ENCODE measurements at places on chromosomes 6 and 20. TPM values are rescaled to one million over a fixed set of nuclear protein-coding genes. Genes with fewer than 3 reads are reported as not detected.

DNA sequence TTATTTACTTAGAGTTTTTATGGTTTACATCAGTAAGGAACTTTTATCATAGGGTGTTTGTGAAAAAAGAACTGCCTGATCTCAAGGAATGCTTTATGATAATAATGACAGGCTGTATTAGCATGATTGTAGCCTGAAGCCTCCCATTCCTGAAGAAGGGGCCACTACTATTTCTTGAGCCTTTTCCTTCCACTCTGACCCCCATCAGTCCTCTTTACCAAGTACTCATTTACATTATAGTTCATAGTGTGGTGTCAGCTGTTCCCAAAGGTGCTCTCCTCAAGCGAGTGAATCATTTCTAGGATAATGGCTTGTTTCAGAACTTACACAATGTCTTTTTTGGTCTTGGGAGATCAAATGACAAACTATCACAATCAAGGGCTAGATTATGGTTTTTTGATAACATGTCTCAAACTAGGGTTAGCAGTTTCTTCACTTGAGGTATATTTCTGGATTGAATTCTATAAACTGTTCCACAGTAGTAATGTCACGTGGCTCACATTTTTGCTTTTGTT lies 283.6 kb downstream of the CDKAL1 start:
- no peak overlapping the region for H3K4me3 ChIP-seq
- no peak for DNase-seq
- H3K27ac ChIP-seq: no peak overlapping the region
- H3K4me1 ChIP-seq: no peaks in the 10 kb centered on the region

- no peak for DNase-seq
- H3K36me3 ChIP-seq: no peaks in the 10 kb centered on the region
- H3K27ac ChIP-seq: no peak overlapping the region
- H3K4me1 ChIP-seq: no peaks in the 10 kb centered on the region
Measured at GRCh38 chr20:53448875-53449274, 144.8 kb downstream of the ZNF217 start.

- no peaks in the 10 kb centered on the region for H3K4me1 ChIP-seq
- H3K36me3 ChIP-seq: no peaks in the 10 kb centered on the region
Measured at GRCh38 chr6:150813319-150813992, 52.0 kb upstream of the MTHFD1L start.

- H3K27me3 ChIP-seq: no peaks in the 10 kb centered on the region
- no peak for DNase-seq
- no peak overlapping the region for H3K4me3 ChIP-seq
- H3K27ac ChIP-seq: no peak overlapping the region
- peaks cover 11% of the 10 kb centered on the region for H3K36me3 ChIP-seq
Measured at GRCh38 chr6:144597511-144597910, 312.4 kb downstream of the UTRN start.

GRCh38 chr20:50358971-50359370 lies 151.2 kb upstream of the PTPN1 start:
- no peak overlapping the region for H3K4me3 ChIP-seq
- H3K27me3 ChIP-seq: no peaks in the 10 kb centered on the region
- H3K27ac ChIP-seq: no peak overlapping the region
- no peaks in the 10 kb centered on the region for H3K4me1 ChIP-seq

DNA sequence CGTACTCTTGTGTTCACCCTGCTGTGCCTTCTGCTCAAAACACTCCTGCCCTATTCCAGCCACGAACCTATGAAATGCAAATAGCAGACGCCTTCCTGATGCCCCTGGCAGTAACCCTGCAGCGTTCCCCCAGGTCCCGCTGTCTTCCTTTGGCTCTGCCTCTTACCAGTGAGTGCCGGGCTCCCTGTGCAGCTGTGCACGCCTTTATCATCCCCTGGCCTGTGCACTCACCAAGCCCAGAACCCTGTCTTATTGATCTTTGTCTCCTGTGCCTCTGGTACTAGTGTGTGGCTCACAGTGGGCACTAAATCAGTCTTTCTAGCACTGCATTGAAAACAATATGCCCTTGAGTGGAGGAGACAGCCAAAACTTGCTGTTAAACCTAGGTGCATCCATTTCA lies 19.7 kb downstream of the ZDHHC14 start:
- H3K4me3 ChIP-seq: no peak overlapping the region
- no peaks in the 10 kb centered on the region for H3K36me3 ChIP-seq
- H3K27ac ChIP-seq: no peak overlapping the region
- no peaks in the 10 kb centered on the region for H3K4me1 ChIP-seq

DNA sequence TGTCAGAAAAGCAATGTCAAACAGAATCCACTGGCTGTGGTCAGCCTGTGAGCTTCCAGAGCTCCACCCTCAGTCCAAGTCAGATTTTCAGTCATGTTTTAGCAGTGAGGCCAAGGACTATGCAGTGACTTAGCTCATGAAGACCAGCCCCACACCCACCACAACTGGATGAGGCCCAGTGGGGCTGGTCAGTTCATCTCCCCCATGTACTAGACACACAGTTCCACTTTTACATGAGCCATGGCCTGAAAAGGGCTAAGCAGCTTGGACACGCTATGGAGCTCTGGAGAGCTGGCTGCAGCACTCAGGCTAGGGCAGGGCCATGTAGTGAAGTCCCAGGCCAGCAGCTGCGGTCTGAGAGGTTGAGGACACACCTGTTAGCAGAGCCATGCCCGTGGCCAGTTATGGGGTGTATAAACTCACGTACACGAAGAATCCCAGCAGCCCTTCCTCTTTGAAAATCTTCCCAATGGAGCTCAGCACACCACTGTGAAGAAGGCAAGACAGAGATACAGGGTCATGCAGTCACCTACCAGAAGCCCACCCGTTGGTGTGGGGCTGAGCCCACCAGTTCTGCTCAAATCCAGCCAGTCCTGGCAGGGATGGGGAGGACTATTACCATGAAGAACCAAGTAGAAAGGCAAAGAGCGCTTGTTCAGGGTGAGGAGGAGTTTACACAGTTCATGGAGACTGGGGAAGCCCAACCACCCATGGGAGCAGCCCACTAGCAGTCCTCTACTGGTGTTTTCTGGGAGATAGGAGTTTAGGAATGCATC lies 10.6 kb downstream of the MTCH1 start:
- no peak overlapping the region for H3K27ac ChIP-seq
- H3K4me3 ChIP-seq: no peak overlapping the region
- peaks cover 6% of the 10 kb centered on the region for H3K4me1 ChIP-seq
- H3K36me3 ChIP-seq: peaks cover 95% of the 10 kb centered on the region

DNA sequence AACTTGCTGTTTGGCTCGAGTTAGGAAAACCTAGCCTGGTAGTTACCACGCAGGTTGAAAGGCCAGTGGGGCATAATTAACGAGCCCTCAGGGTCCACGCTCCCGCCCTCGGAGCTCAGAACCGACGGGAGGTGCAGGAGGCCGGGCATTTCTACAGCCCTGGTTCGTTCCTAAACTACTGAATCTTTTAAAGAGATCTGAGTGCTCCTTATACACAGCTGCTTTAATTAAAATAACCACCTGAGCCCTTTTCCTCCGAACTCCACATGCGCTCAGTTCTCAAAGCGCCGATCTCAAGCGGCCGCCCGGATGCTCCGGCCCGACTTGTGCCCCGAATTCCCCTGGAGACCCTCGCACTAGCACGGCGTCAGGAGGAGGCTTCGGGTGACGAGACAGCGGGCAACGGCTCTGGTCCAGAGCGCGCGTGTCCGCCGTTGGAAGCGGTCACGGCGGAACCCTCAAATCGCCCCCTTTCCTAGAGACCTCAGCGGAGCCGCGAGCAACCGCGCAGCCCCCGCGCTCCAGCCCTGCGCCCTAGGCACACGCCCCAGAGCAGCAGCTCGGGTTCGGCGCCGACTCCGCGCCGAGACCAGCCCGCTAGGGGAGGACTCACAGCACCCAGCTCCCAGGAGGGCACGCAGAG lies 397 bp downstream of the WDR27 start:
- peak overlapping the region; percentile 98 for H3K27ac ChIP-seq
- peak overlapping the region; percentile 76 for H3K4me3 ChIP-seq
- no peak for DNase-seq
- peaks cover 43% of the 10 kb centered on the region for H3K4me1 ChIP-seq
- H3K36me3 ChIP-seq: peaks cover 15% of the 10 kb centered on the region

GRCh38 chr20:33209789-33210188 lies 7.4 kb upstream of the BPIFA3 start:
- no peaks in the 10 kb centered on the region for H3K36me3 ChIP-seq
- H3K27ac ChIP-seq: no peak overlapping the region
- peaks cover 8% of the 10 kb centered on the region for H3K27me3 ChIP-seq
- no peaks in the 10 kb centered on the region for H3K4me1 ChIP-seq

- H3K27me3 ChIP-seq: no peaks in the 10 kb centered on the region
- no peak for DNase-seq
- H3K4me1 ChIP-seq: no peaks in the 10 kb centered on the region
- peaks cover 66% of the 10 kb centered on the region for H3K36me3 ChIP-seq
Measured at GRCh38 chr20:48999890-49000870, 45.9 kb upstream of the CSE1L start.

GRCh38 chr20:60171738-60172137 lies 213.5 kb downstream of the CDH26 start:
- no peak for DNase-seq
- no peak overlapping the region for H3K4me3 ChIP-seq
- no peaks in the 10 kb centered on the region for H3K27me3 ChIP-seq
- no peaks in the 10 kb centered on the region for H3K4me1 ChIP-seq
- no peaks in the 10 kb centered on the region for H3K36me3 ChIP-seq
- no peak overlapping the region for H3K27ac ChIP-seq

DNA sequence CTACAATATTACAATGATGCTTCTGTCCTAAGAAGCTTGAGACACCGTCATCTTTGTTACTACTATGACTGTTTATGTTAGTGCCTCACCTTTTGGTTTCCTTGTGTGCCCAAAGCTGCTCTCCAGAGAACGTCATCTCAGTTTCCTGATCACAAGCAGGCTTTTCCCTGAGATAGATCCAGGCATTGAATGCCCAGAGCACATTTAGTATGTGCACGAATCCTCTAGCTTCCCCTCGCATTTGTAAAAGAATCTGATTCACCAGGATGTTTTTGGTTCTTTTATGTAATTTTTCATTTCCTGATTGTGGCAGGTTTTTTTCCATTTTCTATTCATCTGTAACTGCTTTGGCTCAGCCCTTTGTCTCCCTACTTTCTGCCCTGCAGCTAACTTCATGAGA lies 100.2 kb upstream of the TMEM181 start:
- no peak overlapping the region for H3K27ac ChIP-seq
- DNase-seq: no peak
- no peak overlapping the region for H3K4me3 ChIP-seq
- H3K4me1 ChIP-seq: no peaks in the 10 kb centered on the region

GRCh38 chr6:15417811-15418210 lies 171.9 kb downstream of the JARID2 start:
- H3K36me3 ChIP-seq: peaks cover 11% of the 10 kb centered on the region
- DNase-seq: no peak

- peaks cover 2% of the 10 kb centered on the region for H3K27me3 ChIP-seq
- no peak for DNase-seq
- H3K36me3 ChIP-seq: no peaks in the 10 kb centered on the region
- no peak overlapping the region for H3K4me3 ChIP-seq
- H3K4me1 ChIP-seq: no peaks in the 10 kb centered on the region
Measured at GRCh38 chr20:62997417-62998035, 9.2 kb downstream of the BHLHE23 start.

- no peaks in the 10 kb centered on the region for H3K27me3 ChIP-seq
- no peak overlapping the region for H3K4me3 ChIP-seq
Measured at GRCh38 chr20:45047581-45048119, 53.3 kb downstream of the KCNS1 start.

- no peak for DNase-seq
- H3K4me1 ChIP-seq: no peaks in the 10 kb centered on the region
- no peak overlapping the region for H3K4me3 ChIP-seq
- H3K36me3 ChIP-seq: peaks cover 91% of the 10 kb centered on the region
- no peak overlapping the region for H3K27ac ChIP-seq
Measured at GRCh38 chr20:63206878-63207277, 9.1 kb downstream of the YTHDF1 start.

GRCh38 chr6:53651764-53652401 lies 13.7 kb downstream of the KLHL31 start:
- H3K4me3 ChIP-seq: peak overlapping the region; percentile 88
- peak; percentile 66 for DNase-seq
- H3K27me3 ChIP-seq: peaks cover 11% of the 10 kb centered on the region

GRCh38 chr6:35948725-35949124 lies 27.8 kb upstream of the SRPK1 start:
- no peaks in the 10 kb centered on the region for H3K4me1 ChIP-seq
- H3K27me3 ChIP-seq: no peaks in the 10 kb centered on the region
- DNase-seq: no peak
- no peak overlapping the region for H3K27ac ChIP-seq

GRCh38 chr6:160378218-160378617 lies 30.0 kb downstream of the SLC22A3 start:
- H3K27me3 ChIP-seq: no peaks in the 10 kb centered on the region
- no peak for DNase-seq
- no peaks in the 10 kb centered on the region for H3K4me1 ChIP-seq

GRCh38 chr6:116971959-116972358 lies 94.9 kb downstream of the RFX6 start:
- H3K27me3 ChIP-seq: no peaks in the 10 kb centered on the region
- no peaks in the 10 kb centered on the region for H3K36me3 ChIP-seq
- no peak overlapping the region for H3K4me3 ChIP-seq
- peak; percentile 49 for DNase-seq
- H3K27ac ChIP-seq: no peak overlapping the region

GRCh38 chr6:30345852-30346251 lies 896 bp downstream of the RPP21 start:
- no peak overlapping the region for H3K27ac ChIP-seq
- peak overlapping the region; percentile 65 for H3K4me3 ChIP-seq
- no peak for DNase-seq
- no peaks in the 10 kb centered on the region for H3K27me3 ChIP-seq

GRCh38 chr20:31505903-31506302 lies 8.3 kb upstream of the HM13 start:
- no peaks in the 10 kb centered on the region for H3K36me3 ChIP-seq
- no peaks in the 10 kb centered on the region for H3K4me1 ChIP-seq
- H3K27ac ChIP-seq: no peak overlapping the region
- no peaks in the 10 kb centered on the region for H3K27me3 ChIP-seq

Gene MAPK13
- 68.7 TPM for total RNA-seq

Gene PHF1
- total RNA-seq: 403 TPM

Gene FAM217A
- not detected for total RNA-seq

Gene ZC3H12D
- 251 TPM for total RNA-seq

Gene TGM3
- total RNA-seq: not detected

Gene PCNA
- total RNA-seq: 33.0 TPM

Gene ARG1
- 5.3 TPM for total RNA-seq

Gene ZBTB46
- 0.49 TPM for total RNA-seq

Gene EYA4
- total RNA-seq: not detected

Gene DEF6
- total RNA-seq: 247 TPM

Measured in CD4-positive, CD25-positive, alpha-beta regulatory T cell (primary cell).